ENCODE measurements at places on chromosomes 6 and 20.
A peak's percentile ranks its signal among the peaks of the same experiment; 100 is the strongest.

GRCh38 chr6:113017353-113017752 lies 670.2 kb downstream of the RFPL4B start:
- no peak for DNase-seq

- DNase-seq: no peak
These were observed 68.7 kb upstream of the CST7 start for GRCh38 chr20:24880356-24880755.

- no peak for DNase-seq
These were observed 166.4 kb downstream of the TFAP2C start for GRCh38 chr20:56795492-56795891.

- DNase-seq: no peak
These were observed 680.9 kb upstream of the AGPAT4 start for GRCh38 chr6:161954699-161955276.

- no peak for DNase-seq
These were observed 60.2 kb downstream of the NCOA3 start for GRCh38 chr20:47561603-47562583.

DNA sequence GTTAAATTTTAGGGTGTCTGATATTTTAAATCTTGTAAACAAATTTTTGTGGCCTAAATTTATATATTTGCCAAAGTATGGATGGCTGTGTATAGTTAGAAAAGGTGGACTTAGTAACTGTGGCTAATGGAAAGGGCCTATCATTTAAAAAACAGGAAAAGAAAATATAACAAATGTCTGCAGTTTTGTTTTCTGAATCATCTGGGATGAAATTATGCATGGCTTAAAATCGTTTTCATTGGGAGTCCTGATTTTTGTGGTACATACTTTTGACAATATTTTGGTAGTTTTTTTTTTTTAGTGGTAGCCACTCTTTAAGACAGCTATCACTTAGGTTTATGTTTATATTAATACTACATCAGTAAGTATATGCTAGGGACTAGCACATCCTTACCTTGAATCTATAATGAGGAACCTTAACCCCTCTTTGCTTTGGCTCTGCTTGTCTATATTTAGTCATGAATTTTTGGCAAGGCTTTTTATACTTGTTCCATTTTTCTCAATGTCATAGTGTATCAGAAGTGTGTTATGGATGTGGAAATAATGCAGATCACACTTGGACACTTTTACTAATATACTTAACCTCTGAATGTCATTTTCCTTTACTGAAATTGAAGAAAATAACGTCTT lies 5.6 kb downstream of the ARID1B start:
- DNase-seq: peak; percentile 26

DNA sequence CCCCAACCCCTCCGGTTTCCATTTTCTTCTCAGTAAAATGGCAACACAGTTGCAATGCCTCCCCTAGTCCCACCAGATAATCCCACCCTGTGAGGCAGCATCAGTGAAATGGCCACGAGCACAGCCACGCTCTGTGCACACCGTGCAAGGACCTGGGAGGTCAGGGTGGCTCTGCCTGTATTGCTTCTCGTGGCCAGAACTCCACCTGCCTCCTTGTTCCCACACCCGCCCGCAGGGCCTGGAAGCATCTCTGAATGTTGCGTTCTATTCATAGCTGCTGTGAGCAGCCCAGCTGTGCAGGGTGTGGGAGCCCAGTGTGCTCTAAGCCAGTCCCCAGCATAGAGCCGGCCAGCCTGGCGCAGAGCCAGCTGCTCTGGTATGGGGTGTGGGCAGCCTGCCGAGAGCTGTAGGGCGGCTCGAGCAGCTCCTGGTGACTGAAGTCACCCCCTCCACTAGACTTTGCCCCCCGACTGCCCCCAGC lies 161.1 kb downstream of the DLL1 start:
- DNase-seq: no peak

DNA sequence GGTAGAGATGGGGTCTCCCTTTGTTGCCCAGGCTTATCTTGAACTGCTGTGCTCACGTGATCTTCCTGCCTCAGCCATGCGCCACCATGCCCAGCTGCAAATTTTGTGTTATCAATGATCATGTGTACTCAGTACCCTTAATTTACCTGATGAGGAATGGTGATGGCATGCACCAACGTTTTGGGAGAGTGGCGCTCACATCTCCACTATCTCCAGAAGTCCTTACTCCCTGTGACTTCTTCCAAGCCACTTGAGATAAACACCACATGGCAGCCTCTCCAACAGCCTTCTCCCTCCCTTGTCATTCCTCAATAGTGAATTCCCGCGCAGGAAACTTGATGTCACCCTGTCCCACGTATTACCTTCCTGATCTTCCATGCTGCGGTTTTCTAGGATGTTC lies 58.1 kb downstream of the PSMG4 start:
- no peak for DNase-seq

GRCh38 chr6:17490724-17491123 lies 97.3 kb downstream of the CAP2 start:
- no peak for DNase-seq

DNA sequence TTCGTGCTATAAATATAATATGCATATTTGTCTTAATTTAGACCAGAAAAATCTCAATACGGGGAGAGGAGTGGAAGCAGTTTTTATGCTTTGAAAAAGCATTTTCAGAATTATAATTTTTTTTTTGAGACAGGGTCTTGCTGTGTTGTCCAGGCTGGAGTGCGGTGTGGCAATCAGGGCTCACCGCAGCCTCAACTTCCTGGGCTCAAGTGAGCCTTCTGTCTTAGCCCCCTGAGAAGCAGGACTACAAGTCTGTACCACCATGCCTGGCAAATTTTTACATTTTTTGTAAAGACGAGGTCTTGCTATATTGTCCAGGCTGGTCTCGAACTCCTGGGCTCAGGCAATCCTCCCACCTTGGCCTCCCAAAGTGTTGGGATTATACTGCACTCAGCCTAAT lies 197.2 kb downstream of the FOXC1 start:
- no peak for DNase-seq

DNA sequence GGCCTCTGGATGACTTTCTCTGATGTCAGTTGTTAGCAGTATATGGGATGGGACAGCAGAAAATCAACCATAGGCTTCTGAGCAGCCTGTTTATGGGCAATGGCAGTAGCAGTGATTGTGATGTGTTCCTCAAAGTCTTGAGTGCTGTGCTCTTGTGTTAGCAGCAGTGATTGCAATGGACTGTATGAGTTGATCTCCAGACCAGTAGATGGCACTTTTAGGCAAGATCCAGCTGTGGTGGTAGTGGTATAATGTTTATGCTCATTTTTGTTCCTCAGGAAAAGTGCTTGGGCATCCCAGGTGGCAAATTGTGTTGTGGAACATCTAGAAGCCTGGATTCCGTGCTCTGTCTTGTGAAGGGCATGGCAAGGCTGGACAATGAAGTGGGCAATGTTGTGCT lies 181.6 kb upstream of the SYNCRIP start:
- no peak for DNase-seq

- DNase-seq: peak; percentile 70
These were observed 30.9 kb upstream of the RAB23 start for GRCh38 chr6:57252975-57253374.

DNA sequence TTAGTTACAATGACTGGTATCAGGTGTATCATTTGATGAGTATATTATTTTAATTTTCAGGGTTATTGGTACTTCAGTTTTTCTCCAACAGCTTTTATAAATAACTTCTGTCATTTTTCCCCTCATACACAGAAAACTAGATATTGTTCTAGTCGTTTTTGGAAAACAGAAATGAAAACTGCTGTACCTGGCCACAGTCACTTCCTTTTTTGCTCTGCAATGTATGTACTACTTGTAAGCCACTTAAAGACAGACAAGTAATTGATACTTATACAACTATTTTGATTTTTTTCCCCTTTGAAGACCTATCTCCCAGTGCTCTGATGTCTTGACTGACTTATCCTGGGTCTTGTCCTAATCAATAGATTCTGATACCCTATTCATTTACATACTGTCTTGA lies 218.6 kb upstream of the RUNX2 start:
- DNase-seq: no peak

GRCh38 chr6:150175586-150176151 lies 32.8 kb downstream of the PPP1R14C start:
- no peak for DNase-seq

- DNase-seq: no peak
These were observed 263.5 kb downstream of the TFAP2A start for GRCh38 chr6:10151144-10151915.

GRCh38 chr6:148495029-148495428 lies 152.4 kb downstream of the SASH1 start:
- no peak for DNase-seq

GRCh38 chr6:165822501-165822900 lies 159.5 kb upstream of the PDE10A start:
- DNase-seq: no peak

GRCh38 chr20:18009116-18009515 lies 40.3 kb downstream of the MGME1 start:
- no peak for DNase-seq

DNA sequence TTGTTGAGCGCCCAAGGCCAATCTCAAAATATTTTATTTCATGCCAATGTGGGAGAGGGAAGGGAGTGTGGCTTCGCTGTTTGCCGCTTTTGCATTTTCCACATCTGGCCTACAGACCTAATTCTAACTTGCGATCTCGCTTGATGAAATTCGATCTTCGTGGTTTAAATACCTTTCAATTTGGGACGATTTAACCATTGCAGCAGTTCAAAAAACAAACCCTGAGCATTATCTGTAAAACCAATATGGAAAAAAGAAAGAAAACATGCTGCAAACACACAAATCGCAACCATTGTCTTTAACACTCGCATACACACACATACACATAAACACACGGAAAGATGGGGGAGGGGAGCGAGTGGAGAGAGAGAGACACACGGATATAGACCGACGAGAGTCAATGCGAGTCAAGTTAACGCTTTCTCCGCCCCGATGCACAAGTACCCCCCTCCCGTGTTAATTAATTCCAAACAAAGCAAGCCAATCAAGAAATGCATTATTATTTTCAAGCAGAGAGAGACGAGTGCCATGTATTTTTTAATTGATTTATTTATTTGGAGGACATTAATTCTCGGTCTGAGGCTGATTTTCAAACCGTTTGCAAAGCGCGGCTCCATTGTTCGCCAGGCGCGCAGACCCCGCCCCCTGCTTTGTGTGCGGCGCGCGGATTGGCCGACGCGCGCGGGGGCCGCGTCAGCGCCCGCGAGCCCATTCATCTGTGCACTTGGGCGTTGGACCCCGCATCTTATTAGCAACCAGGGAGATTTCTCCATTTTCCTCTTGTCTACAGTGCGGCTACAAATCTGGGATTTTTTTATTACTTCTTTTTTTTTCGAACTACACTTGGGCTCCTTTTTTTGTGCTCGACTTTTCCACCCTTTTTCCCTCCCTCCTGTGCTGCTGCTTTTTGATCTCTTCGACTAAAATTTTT lies at the start of gene MARCKS:
TSS of gene MARCKS (plus strand) at position 721 of the 931 bp plus-strand sequence. CDS start 401 bp downstream, outside the sequence.
- peak; percentile 90 for DNase-seq

- no peak for DNase-seq
These were observed 39.6 kb downstream of the KIAA0319 start for GRCh38 chr6:24606200-24606930.

- no peak for DNase-seq
These were observed 150.9 kb downstream of the EYA4 start for GRCh38 chr6:133392015-133392414.

DNA sequence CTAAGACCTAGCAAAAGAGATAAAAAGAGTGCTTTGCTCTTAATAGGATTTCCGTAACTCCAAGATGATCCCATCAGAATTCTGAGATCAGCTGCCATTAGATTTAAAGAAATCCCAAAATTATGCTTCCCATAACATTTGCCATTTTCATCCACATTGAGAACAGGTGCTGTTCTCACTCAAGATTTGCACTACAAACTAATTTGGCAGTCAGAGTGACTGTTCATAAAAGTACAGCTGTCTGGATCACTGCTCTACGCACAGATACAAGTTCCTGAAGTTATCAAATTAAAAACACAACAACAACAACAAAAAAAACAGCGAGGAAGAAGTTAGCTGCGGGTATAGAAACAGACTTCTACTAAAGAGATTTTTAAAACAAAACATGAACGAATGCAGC lies 58.1 kb downstream of the ASCC3 start:
- no peak for DNase-seq

DNA sequence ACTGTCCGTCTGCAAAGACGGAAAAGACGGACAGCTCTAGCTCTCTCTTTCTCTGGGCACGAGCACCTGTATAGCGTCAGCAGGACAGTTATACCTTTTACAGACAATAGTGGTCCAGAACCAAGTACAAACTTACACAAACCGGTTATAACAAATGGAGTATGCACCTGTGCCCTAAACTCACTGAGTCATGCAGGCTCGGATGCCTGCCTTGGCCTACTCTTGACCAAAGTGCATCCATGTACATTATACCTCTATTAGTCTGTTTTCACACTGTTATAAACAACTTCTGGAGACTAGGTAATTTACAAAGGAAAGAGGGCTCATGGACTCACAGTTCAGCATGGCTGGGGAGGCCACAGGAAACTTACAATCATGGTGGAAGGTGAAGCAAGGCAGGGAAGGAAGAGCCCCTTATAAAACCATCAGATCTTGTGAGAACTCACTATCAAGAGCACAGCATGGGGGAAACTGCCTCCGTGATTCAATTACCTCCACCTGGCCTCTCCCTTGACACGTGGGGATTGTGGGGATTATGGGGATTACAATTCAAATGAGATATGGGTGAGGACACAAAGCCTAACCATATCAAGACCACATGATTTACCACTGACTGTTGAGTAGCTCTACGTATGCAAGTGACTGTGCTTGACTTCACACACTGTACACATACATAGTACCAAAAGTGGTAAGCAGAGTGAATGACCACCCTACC lies 23.1 kb downstream of the MAN1A1 start:
- DNase-seq: no peak

DNA sequence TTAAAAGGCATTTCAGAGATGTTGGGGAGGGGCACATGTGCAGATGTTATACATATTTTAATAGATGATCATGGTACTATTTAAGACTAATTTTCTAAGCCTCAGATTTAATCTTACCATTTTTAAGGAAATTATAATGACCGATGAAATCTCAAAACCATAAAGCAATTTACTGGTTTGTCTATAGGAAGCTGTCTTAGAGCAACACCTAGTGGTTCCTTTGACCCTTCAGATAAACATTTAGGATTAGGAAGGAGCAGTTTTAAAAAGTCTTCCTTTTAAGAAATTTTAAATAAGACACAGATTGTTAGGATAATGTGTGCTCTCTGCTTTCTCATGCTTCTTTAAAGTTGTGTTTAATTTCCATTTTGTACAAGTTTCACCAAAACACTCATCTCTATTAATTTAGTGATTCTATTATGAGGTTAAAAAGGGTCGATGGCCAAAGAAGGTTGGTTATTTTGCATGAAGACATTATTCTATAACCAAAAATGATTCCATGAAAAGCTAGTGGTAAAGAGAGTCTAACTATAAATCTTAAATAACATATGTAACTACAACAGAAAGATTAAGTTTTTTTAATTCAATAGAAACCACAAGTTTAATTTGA lies 376.4 kb downstream of the HACE1 start:
- DNase-seq: no peak

GRCh38 chr6:16437095-16437494 lies 198.7 kb downstream of the GMPR start:
- no peak for DNase-seq
